Activated CD4-positive, alpha-beta T cell treated with anti-CD3 and anti-CD28 coated beads for 36 hours (primary cell): ENCODE measurements at places on chromosomes 12 and 14. TPM values are rescaled to one million over a fixed set of nuclear protein-coding genes. Genes with fewer than 3 reads are reported as not detected.

Gene HOXC9
- not detected for total RNA-seq

- DNase-seq, result no peak
These were observed 527.3 kb upstream of the CCDC196 start for GRCh38 chr14:65958664-65959562.

Gene BATF
- 165 TPM for total RNA-seq

- no peak for DNase-seq
These were observed 144.0 kb downstream of the ADAMTS20 start for GRCh38 chr12:43407816-43408645.

- DNase-seq, result no peak
These were observed 170.6 kb upstream of the PWP1 start for GRCh38 chr12:107514887-107515445.

DNA sequence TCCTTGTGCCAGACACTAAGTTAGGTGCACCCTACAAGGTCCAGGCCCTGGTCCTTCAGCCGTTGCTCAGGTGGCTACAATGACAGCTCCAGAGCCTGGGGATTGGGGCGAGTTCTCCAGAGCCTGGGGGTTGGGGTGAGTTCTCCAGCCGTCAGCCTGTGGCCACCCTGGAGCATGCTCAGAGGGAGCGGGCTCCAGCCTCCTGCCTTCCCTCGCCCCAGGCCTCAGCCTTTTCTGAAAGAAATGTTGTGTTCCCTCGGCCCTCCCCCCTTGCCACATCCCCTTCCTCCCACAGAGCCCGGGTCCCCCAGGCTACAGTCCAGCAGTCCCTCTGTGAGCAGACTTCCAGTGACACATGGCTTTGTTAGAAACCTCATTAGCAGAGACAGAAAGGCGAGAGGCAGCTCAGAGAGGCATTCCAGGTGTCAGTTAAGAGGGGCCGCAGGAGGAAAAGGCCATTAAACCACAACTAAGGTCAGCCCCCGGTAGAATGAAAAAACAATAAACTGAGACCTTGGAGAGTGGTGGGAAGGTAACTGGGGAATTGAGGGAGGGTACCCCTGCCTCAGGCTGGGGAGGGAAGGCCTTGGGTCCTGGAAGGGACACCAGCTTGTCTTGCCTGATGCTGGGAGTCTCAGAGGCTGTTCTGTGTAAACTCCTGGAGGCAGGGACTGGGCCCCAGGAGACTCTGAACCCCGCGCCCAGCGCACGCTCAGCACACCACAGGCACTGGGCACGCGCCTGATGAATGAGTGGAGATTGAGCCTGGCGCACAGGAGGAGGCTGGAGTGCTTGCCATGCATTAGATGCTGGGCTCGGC is 23.1 kb upstream of the COL2A1 start:
- no peak for DNase-seq

DNA sequence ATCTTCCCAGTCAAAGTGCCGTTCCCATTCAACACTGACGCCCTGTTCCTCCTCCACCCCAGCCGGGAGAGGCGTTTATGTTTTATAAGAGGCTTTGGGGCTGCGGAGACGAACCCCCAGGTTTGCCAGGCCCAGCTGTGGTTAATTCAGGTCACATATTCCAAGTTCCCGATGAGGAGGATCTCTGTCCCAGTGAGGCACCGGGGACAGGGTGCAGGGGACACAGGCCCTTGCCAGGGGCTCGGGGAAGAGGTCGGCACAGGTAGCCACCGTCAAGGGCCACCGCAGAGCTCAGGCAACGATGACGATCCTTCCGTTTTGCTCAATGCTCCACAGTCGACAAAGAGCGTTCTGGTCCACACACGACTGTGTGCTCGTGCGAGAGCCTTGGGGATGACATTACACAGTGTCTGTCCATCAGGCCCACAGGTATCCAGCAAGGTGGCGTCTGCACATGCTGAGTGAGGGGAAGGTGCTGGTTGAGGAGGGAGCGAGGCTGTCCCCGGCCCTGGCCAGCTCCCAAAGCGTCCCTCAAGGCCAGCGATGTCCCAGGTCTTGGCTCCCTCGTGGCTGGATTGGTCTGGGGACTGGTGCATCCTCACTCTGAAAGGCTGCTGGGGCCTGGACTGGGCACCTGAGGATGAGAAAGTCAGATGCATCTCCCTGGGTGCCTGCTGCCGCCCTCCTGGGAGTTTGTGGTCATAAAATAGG is 189.2 kb upstream of the C14orf180 start:
- DNase-seq, result no peak

DNA sequence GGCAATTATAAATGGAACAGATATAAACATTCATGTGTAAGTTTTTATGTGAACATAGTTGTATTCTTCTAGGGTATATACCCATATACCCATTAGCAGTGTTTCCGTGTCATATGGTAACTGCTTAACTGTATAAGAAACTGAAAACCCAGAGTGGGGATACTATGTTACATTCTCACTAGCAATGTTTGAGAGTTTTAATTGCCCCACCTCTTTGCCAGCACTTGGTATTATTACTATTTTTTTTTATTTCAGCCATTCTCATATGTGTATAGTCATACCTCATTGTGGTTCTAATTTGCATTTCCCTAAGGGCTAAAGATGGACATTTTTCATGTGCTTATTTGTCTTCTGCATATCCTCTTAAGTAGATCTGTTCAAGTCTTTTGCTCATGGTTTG is 28.7 kb upstream of the ITPR2 start:
- no peak for DNase-seq

GRCh38 chr12:25629341-25629740 is 76.3 kb upstream of the LMNTD1 start:
- no peak for DNase-seq
